NCI-H2081 treated with DMSO at 0.1 percent for 48 hours (cell line): ENCODE measurements at places on chromosomes 12 and 14.

GRCh38 chr12:32249777-32250176, 143.1 kb downstream of the BICD1 start:
- DNase-seq = no peak

DNA sequence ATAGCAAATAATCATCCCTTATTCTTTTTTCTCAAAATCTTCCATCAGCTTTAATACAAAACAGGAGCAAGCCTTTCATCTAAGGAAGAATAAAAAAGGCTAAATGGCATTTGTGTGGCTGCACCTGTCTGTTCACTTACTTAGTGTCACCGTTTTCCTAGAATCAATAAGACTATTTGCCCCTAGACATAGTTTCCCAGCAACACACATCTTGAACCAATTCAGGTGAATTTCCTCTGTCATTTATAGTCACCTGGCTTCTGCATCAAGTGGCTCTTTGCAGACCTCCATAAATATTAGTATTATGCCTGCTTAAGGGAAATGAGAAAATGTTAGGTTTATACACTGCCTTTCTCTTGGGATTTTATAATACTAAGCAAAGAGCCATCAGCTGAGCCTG, 17.4 kb upstream of the GCH1 start:
- DNase-seq = peak; percentile 51

DNA sequence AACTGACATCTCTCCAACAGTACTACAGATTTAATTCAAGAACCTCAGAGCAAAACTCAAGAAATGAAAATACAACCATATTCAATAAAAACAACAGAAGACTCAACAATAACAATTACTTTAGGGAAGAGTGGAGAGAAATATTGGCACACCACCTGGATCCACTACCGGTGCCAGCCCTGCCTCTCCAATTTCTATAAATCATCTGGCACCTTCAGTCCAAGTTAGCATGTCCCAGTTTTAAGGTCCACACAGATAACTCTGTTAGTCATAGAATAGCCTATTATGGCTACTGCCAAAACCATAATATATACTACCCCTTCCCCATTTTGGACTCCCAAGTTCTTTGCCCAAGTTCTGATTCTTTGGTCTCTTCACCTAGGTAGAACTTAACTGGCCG, 69.9 kb upstream of the PSMA6 start:
- DNase-seq = no peak

- DNase-seq = no peak
Observed at GRCh38 chr12:30098677-30099076, 314.9 kb upstream of the TMTC1 start.

GRCh38 chr12:95859947-95860850, 1.4 kb downstream of the SNRPF start:
- DNase-seq = no peak

GRCh38 chr12:88516811-88517210, 63.5 kb downstream of the KITLG start:
- DNase-seq = no peak

DNA sequence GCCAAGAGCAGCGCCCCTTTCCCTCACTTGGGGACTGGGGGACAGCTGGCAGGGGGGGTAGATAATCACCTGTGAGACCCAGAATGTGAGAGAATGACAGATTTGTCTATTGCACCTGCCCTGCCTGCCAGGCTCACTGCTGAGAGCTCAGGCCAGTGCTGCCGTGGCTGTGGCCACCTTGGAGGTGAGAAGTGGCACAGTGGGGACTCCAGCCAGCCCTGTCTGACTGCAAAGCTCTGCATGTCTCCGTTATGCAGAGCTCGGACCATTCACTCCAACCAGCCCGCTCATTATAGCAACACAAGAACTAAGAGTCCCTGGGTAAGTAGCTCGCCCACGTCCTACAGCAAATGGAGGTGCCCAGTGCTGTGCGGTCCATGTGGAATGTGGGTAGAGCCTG, 88.8 kb downstream of the DICER1 start:
- no peak for DNase-seq

DNA sequence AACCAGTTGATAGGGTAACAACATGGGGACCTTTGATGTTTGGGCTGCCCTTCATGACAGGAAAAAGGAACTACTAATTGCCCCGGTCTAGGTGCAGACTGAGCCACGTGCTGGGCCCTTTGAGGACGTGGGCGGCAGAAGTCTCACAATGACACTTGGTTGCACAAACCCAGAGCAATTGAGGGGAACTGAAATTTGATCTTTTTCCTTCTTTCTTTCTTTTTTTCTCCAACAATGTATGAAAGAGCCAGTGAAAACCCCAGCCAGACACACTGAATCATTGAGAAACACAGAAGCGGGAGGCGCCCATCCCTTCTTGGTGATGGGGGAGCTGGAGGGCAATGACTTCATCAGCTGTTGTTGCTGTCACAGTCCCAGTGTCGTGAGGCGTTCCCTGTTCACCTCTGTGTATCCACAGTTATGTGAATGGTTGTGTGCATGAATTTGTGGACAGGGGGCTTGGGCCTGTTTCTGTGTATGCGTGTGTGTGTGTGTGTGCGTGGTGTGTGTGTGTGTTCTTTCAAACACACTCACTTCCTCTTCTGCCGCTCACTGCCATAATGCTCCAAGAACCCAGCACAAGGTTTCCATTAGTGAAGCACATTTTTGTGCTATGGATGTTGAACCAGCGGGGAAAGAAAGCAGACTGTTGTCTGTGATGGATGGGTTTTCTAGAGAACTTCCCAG, 137.5 kb upstream of the CCND2 start:
- no peak for DNase-seq

DNA sequence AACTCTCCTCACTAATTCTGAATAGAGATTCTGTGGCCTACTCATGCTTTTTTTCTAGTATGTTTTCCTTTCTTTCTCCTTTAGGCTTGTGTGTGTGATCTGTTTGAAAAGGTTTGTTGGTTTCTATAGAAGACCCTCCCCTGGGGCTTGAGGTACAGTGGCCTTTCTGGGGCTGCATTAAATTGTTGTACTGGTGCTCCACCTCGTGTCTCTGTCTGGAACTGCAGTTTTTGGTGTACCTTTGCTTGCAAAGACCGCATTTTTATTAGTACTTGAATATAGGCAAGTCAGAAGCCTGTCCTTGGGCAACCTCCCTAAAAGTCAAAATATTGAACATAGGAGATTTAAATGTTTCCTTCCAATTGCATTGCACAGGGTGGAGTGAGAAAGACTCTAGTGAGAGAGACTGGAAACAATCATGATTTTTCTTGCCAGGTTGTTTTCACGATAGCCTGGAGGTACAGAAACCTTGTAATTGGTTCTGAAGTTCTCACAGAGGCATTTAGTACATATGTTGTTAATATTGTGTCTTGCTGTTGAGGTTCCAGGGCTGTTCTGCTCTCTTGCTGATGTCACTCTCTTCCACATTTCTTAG, 39.0 kb downstream of the SLCO1B1 start:
- peak; percentile 5 for DNase-seq

- no peak for DNase-seq
Observed at GRCh38 chr14:93903342-93904184, 23.6 kb upstream of the FAM181A start.

- no peak for DNase-seq
Observed at GRCh38 chr14:81178063-81178462, 42.7 kb downstream of the GTF2A1 start.

DNA sequence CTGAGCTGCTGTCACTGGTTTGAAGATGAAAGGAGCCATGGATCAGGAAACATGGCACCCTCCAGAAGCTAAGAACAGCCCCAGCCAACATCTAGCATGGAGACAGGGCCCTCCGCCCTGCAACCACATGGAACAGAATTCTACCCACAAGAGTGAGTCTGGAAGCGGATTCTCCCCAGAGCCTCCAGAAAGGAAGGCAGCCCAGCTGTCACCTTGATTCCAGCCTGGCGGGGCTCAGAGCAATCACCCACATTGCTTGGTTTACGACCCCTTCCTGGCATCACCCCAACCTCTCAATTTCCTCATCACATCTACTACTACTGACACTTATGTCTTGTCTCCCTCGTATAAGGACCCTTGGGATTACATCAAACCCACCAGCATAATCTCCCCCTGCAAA, 38.5 kb downstream of the OAS2 start:
- DNase-seq = no peak
